ENCODE measurements at places on chromosomes 2 and 18. TPM values are rescaled to one million over a fixed set of nuclear protein-coding genes. Genes with fewer than 3 reads are reported as not detected.

DNA sequence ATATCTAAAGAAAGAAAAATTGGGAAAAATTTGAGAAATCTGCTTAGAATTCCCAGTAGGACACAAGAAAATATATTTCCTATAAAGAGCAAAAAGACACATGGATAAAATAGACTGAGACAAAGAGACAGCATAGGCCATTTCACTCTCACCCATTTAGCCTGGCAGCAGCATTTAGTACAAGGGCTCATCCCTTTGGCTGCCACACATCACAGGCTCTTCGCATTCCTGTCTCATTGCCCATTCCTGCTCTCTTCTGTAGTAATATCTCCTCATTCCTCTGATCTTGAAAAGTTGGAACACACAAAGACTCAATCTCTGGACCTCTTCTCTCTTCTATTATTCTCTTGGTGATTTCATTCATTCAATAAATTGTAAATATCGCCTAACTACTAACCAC lies 162.6 kb downstream of the SOX11 start:
- no peak for DNase-seq

DNA sequence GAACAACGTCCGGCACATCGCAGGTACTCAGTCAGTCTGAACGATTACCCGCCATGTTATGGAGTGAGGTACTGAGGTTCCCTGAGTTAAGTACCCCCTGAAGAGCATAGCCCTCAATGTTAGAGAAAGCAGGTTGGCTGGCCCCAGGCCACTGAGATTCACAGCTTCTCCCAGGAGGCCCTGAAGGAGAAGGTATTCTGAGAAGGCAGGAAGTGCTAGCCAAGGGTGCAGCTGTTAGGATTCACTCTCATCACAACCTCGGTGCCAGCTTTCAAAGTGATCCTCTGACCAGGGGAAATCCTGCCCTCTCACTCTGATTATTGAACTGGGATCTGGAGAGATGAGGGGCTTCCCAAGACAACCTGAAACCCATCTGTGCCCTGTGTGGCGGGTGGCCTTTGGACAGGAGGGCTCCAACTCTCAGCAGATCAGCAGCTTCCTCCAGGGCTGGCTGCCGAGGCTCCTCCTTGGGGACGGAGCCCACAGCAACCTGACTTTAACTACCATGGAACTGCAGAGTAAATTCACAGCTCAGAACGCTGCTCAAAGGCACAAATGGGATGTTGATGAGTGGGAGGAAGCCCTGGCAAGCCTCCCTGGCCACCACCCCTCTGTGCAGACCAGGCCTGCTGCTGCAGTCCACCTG lies 7.8 kb downstream of the EHD3 start:
- DNase-seq, result peak; percentile 81

ANKRD29 gene
- 11.9 TPM for total RNA-seq

RGPD4 gene
- total RNA-seq, result not detected
